Activated CD4-positive, alpha-beta memory T cell treated with anti-CD3 and anti-CD28 coated beads, Interleukin-2, amount 10 ng/mL, durations not matched to agents 7 days and 5 days (primary cell): ENCODE measurements at places on chromosomes 13 and 19.

GRCh38 chr19:35757231-35757748 is 461 bp upstream of the HSPB6 start:
- peak; percentile 41 for DNase-seq
- peak overlapping the region; percentile 89 for H3K27ac ChIP-seq
- no peaks in the 10 kb centered on the region for H3K27me3 ChIP-seq

- H3K27me3 ChIP-seq = no peaks in the 10 kb centered on the region
- DNase-seq = no peak
- H3K36me3 ChIP-seq = no peaks in the 10 kb centered on the region
- H3K27ac ChIP-seq = no peak overlapping the region
Observed at GRCh38 chr13:111484141-111484925, 163.9 kb downstream of the TEX29 start.

- H3K4me3 ChIP-seq = peak overlapping the region; percentile 99
- no peak for DNase-seq
- no peaks in the 10 kb centered on the region for H3K27me3 ChIP-seq
- H3K36me3 ChIP-seq = peaks cover 83% of the 10 kb centered on the region
- peak overlapping the region; percentile 96 for H3K27ac ChIP-seq
Observed at GRCh38 chr19:5623397-5624017, 624 bp downstream of the SAFB start.

GRCh38 chr19:12802267-12803106 is 618 bp downstream of the THSD8 start:
- H3K4me3 ChIP-seq = peak overlapping the region; percentile 87
- peak overlapping the region; percentile 18 for H3K27ac ChIP-seq
- no peaks in the 10 kb centered on the region for H3K27me3 ChIP-seq
- peaks cover 43% of the 10 kb centered on the region for H3K4me1 ChIP-seq

- H3K4me3 ChIP-seq = no peak overlapping the region
- no peak overlapping the region for H3K27ac ChIP-seq
- no peaks in the 10 kb centered on the region for H3K36me3 ChIP-seq
- DNase-seq = no peak
- H3K4me1 ChIP-seq = no peaks in the 10 kb centered on the region
Observed at GRCh38 chr19:30780032-30780431, 407.8 kb downstream of the ZNF536 start.

GRCh38 chr19:28948566-28948965 is 264.4 kb downstream of the UQCRFS1 start:
- no peak for DNase-seq
- H3K4me1 ChIP-seq = no peaks in the 10 kb centered on the region
- no peak overlapping the region for H3K27ac ChIP-seq
- no peaks in the 10 kb centered on the region for H3K27me3 ChIP-seq
- H3K36me3 ChIP-seq = no peaks in the 10 kb centered on the region

DNA sequence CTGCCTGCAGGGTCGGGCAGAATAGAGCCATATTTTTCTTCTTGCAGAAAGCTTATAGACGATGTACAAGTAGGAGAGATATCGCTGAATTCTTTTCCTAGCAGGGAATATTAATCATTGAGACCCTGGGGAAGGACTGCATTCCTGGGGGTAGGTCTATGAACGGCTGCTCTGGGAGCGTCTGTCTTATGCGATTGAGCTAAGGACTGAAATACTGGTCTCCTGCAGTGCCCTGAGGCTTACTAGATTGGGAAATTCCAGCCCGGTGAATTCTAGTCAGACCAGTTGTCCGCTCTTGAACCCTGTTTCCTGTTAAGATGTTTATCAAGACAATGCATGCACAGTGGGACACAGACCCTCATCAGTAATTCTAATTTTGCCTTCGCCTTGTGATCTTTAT is 59.8 kb upstream of the UBAC2 start:
- H3K4me1 ChIP-seq = no peaks in the 10 kb centered on the region
- H3K36me3 ChIP-seq = no peaks in the 10 kb centered on the region
- H3K27ac ChIP-seq = no peak overlapping the region
- peaks cover 8% of the 10 kb centered on the region for H3K27me3 ChIP-seq

GRCh38 chr13:112078879-112079531 is 12.1 kb downstream of the SOX1 start:
- H3K36me3 ChIP-seq = no peaks in the 10 kb centered on the region
- H3K27me3 ChIP-seq = peaks cover 29% of the 10 kb centered on the region
- no peak for DNase-seq
- no peak overlapping the region for H3K27ac ChIP-seq
- H3K4me3 ChIP-seq = no peak overlapping the region

DNA sequence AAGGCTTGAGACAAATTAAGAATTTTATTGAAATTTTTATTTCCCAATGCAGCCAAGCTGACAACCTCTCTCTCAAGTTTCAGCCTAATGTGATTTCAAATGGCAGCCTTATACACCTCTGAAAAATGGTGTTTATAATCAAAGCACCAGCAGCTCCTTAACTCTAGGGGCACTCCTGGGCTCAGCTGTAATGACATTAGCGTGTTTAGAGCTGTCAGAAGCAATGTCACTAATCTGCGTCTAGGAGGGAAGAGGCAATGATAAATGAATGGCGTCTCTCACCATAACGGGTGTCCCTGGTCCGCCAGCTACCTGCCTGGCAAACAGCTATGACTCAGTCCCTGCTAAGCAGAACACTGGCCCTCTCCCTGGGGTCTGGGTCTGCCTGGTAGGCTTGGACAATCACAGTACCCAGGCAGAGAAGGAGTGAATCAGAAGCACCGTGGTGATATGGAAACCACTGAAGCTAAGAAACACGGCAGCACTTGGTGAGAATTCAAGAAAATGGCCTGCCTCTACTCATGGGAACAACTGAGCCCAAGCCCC is 131.8 kb upstream of the VSTM2B start:
- H3K4me3 ChIP-seq = no peak overlapping the region
- no peaks in the 10 kb centered on the region for H3K27me3 ChIP-seq
- no peaks in the 10 kb centered on the region for H3K4me1 ChIP-seq
- H3K36me3 ChIP-seq = no peaks in the 10 kb centered on the region
- no peak overlapping the region for H3K27ac ChIP-seq

DNA sequence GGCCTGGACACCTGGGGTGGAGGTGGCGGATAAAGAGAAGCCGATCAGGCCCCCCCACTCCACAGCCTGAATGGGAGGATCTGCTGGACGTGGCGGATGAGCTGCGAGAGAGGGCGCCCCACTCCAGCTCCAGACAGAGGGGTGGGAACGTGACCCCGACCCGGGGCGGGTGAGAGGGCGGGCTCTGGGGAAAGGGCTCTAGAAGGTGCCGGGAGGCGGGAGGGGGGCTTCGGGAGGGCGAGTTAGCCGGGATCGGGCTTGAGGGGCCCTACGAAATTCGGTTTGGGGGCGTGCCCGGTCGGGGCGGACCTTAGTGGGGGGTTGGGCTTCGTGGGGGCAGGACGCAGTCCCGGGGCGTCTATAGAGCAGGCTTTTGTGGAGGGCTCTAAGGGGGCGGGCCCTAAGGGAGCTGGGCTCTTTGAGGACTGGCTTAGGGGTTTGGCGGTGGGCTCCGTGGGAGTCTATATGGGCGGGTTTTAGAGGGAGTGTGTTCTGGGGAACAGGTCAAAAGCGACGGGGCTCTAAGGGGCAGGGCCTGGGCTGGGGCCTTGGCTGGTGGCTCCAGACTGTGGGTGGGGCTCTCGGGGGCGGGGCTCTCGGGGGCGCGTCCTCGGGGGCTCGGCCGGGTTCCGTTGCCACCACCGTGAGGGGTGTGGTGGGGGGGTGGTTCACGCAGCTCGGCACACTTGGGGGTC is 4.1 kb upstream of the NANOS3 start:
- H3K36me3 ChIP-seq = no peaks in the 10 kb centered on the region
- peaks cover 2% of the 10 kb centered on the region for H3K4me1 ChIP-seq

DNA sequence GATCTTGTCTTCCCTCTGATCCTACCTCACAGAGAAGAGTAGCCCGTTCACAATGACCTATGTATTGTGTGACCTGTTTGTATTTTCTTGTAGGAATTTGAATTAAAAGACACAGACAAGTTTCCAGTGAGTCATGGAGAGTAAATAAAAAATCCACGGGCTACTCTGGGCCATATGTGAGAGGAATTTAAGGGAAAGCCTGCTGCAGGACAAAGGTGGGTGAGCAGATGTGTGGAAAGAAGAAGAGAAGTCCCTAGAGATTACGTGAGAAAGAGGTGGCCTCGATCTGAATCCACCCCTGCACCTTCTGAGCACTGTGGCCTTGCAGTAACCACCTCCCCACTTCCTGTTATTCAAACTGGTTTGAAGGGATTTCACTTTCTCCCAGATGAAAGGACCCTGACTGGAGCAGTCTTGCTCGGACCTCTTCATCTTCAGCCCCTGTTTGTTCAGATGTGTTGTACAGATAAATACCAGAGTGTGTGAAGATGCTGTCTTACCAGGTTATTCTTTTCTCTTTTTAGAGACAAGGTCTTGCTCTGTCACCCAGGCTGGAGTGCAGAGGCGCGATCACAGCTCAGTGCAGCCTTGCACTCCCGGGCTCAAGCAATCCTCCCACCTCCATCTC is 205.4 kb downstream of the PDS5B start:
- H3K4me1 ChIP-seq = peaks cover 25% of the 10 kb centered on the region
- no peaks in the 10 kb centered on the region for H3K27me3 ChIP-seq
- no peak overlapping the region for H3K27ac ChIP-seq
- DNase-seq = peak; percentile 35

- no peak for DNase-seq
- H3K4me1 ChIP-seq = no peaks in the 10 kb centered on the region
- no peak overlapping the region for H3K27ac ChIP-seq
- no peak overlapping the region for H3K4me3 ChIP-seq
- H3K27me3 ChIP-seq = peaks cover 20% of the 10 kb centered on the region
Observed at GRCh38 chr19:40506099-40506498, 39.3 kb downstream of the SPTBN4 start.

DNA sequence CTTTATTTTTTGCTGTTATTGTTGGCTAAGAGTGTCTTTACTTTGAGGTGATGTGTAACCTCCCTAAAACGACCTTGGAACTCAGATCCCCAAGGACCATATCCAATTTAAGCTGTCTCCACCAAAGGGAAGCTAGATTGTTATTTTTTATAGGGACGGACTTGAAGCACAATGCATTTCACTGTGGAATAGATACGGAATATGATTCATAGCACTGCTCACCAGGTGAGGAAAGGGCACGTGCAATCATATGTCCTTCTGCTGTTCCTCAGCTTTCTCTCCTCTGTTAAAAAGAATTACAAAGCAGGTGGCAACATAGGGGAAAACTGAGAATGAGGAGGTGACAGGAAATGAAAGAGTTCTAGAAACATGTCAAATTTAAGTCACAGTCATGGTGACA is 679.0 kb downstream of the PCDH9 start:
- H3K27ac ChIP-seq = no peak overlapping the region
- no peaks in the 10 kb centered on the region for H3K27me3 ChIP-seq
- H3K4me3 ChIP-seq = no peak overlapping the region
- DNase-seq = no peak
- no peaks in the 10 kb centered on the region for H3K4me1 ChIP-seq

DNA sequence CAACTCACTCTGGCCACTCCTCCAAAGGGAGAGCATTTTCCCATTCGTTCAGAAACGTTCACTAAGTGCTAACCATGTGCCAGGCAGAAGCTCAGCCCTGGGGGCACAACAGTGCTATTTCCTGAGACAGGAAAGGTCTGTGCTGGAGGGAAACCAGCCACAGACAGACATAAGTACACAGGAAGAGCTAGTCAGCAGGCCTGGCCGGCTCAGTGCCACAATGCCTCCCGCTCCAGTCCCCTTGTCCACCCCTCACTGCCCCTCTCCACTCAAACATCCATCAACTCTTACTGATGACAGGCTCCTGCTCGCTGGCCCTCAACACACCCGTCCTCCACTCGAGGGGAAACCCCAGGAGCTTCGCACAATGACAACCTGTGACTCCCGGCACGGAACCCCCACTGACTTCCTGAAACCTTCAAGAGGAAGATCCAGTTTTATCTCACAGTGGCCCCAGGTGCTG is 11.3 kb upstream of the PLA2G4C start:
- no peak overlapping the region for H3K4me3 ChIP-seq
- peaks cover 61% of the 10 kb centered on the region for H3K36me3 ChIP-seq
- H3K4me1 ChIP-seq = peaks cover 23% of the 10 kb centered on the region
- DNase-seq = no peak
- no peaks in the 10 kb centered on the region for H3K27me3 ChIP-seq

DNA sequence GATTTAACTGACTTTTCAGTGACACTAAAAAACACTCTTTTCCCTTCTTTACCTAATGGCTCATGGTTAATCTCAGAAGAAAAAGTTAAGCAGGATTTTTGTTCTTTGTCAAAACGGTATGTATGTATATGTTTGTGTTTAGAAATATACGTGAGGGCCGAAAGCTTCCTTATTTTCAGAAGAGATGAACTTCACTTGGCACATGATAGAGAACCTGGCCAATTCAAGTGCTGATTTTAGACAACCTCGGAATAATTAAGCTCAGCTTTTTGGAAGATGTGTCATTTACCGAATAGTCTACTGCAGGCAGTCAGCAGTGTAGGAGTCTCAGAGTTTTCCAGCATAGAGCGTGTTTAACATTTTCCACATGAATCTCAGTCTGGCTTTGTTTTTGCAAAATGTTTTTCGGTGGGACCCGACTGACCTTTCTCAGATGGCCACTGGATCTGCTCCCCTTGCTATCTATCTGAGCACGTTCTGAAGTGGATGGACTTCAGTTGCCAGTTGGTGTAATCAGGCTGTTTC is 4.6 kb downstream of the RNASEH2B start:
- H3K4me1 ChIP-seq = peaks cover 62% of the 10 kb centered on the region
- no peak overlapping the region for H3K27ac ChIP-seq
- DNase-seq = no peak
- H3K27me3 ChIP-seq = no peaks in the 10 kb centered on the region
- no peak overlapping the region for H3K4me3 ChIP-seq
- H3K36me3 ChIP-seq = peaks cover 20% of the 10 kb centered on the region

GRCh38 chr13:71722206-71722605 is 144.8 kb downstream of the DACH1 start:
- H3K4me3 ChIP-seq = no peak overlapping the region
- no peaks in the 10 kb centered on the region for H3K27me3 ChIP-seq
- no peak for DNase-seq
- no peak overlapping the region for H3K27ac ChIP-seq
